Amniotic stem cell (primary cell): ENCODE measurements at places on chromosomes 6 and 20.

- peak; percentile 95 for DNase-seq
These were observed 54.0 kb upstream of the IPCEF1 start for GRCh38 chr6:154410619-154411072.

DNA sequence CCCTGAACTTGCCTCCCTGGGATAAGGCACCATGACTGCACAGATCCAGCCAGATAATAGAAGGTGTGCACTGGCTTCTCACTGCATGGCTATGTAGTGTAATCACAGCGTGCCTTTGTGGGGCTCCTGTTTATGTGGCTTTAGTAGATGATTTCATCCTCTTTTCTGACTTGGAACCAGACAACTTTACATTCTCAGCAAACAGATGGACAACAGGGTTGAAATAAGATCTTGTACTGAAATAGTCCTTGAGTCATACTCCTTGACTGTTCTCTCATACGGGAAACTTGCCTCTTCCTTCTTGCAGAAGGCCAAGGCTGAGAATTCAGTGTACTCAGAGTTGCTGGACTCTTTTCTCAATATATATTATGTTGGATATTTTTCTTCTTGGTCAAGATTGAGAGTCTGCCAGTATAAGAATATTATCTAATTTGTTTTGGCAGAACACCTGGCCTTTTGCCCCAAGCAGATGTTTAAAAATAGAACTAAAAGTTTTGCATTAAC, 25.0 kb upstream of the RNF144B start:
- DNase-seq = peak; percentile 37

- no peak for DNase-seq
These were observed 28.1 kb upstream of the BMP7 start for GRCh38 chr20:57294550-57294949.

DNA sequence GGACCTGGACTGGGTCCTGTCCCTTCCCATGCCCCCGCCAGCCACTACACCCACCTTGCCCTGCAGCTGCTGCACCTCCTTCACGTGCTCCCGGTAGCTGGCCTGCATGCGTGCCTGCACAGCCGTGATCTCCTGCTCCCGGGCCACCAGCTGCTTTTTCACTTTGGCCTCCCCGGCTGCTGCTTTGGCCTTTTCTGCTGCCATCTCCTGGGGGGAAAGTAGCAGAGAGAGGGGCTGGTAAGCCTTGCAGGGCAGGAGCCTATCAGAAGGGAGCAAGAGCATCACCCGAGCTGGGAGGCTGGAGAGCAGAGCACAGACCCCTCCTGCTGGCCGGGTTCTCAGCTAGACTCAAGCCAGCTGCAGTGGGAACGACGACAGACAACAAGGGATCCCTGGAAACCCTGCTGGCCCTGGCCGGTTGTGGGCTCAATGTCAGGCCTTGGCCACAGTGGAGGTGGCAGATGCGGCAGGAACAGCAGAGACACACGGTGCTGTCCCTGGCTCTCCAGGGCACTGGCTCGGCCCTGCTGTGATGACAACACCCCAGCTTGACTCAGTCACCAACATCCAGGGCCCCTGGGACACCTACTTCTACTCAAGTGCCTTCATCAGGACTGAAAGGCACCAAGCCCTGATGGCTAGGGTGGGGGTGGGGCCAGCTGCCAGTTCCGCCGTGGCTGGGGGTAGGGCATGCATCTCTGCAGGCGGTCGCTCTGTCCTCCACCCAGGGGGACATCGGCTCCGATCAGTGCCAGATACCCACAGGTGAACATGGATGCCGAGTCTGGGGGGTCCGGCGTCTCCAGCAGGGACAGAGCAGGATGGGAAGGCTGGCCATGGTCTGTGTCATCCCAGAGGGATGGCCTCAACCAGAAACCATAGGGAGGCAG, 45.3 kb downstream of the RRBP1 start:
- no peak for DNase-seq

GRCh38 chr6:144170044-144170443, 19.7 kb downstream of the STX11 start:
- no peak for DNase-seq

DNA sequence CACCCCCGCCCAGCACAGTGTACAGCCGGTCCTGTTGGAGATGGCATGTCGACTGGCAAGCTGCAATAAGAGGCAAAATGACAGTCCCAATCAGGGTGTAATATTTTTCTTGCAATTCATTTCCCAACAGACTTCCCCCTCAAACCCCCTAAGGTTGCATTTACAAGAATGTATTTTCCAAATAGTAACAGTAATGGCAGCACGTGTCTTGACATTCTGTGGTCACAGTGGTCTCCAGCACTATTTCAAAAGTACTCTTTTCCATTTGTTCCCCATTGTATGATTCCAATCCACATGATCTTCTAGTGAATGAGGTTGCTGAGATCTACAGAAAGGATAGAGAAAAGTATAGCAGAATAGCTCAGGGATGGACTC, 97.8 kb upstream of the CARMIL1 start:
- DNase-seq = no peak

- DNase-seq = no peak
These were observed 158.1 kb downstream of the SOX4 start for GRCh38 chr6:21751608-21752007.

DNA sequence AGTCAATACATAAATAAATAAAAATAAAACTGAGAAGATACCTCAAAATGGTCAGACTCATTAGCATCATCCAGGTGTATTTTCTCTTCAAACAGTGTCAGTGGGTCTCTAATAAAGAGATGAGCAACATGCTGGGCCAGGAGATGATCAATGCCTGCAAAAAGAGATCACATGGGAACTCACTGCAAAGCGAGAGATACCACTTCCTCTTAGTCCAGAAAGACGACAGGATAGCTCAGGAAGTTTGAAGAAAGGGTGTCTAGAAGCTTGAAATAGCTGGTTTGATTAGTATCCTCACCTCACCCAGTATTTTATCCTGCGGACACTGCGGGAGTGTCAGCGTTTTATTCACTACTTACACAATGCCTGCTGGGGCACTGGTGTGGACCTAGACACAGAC, 38.0 kb downstream of the GCLC start:
- no peak for DNase-seq
